AG09319 (cell line): ENCODE measurements at places on chromosomes 1 and 21.

GRCh38 chr1:213670692-213671023 is 317.1 kb upstream of the PROX1 start:
- no peak for DNase-seq

GRCh38 chr21:25903607-25904006 is 168.8 kb downstream of the GABPA start:
- DNase-seq: no peak

GRCh38 chr21:45388611-45389296 is 16.2 kb upstream of the COL18A1 start:
- no peak for DNase-seq

- DNase-seq: no peak
Observed at GRCh38 chr1:174491606-174492005, 43.8 kb downstream of the GPR52 start.

DNA sequence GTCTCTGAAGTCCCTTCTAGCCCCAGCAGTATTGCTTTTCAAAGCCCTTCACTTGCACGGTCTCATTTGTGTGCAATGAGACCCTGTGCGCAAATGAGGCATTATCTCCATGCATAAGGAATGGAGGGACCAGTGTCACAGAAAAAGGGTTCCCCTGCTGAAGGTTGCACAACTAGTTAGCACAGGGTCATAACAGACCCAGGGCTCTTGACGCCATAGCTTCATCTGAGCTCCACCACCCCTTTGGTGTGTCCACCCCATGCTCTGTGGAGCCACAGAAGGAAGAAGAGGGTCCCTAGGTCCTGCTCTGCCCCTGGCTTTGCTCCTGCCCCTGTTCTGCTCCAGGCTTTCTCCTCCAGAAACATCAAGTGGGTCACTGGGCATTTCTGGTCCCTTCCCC is 12.6 kb downstream of the SH2D2A start:
- DNase-seq: no peak

GRCh38 chr1:157618190-157618589 is 20.3 kb upstream of the FCRL4 start:
- DNase-seq: no peak

GRCh38 chr1:67429528-67430357 is 459 bp downstream of the SERBP1 start:
- no peak for DNase-seq
